EL (cell line): ENCODE measurements at places on chromosomes 2 and 18.

DNA sequence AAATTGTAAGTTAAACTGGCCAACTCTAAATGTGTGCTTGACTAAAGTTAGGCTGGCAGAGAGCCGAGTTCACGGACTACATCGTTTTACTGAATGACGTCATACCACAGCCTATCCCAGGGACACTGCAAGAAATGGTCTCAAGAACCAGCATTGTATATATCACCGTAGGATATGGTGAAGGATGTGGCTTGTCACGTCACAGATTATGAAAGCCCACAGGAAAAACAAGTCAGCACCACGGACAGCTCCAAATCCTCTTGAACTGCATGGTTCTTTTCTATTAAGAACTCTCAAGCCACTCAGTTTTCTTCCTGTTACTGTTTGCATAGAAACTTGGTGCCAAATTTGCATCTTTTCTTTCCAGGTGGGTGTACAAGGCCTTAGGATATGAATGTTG, 85.1 kb upstream of the ACAA2 start:
- peak; percentile 53 for DNase-seq

- DNase-seq, result no peak
Observed at GRCh38 chr18:77346208-77346810, 96.7 kb downstream of the GALR1 start.

DNA sequence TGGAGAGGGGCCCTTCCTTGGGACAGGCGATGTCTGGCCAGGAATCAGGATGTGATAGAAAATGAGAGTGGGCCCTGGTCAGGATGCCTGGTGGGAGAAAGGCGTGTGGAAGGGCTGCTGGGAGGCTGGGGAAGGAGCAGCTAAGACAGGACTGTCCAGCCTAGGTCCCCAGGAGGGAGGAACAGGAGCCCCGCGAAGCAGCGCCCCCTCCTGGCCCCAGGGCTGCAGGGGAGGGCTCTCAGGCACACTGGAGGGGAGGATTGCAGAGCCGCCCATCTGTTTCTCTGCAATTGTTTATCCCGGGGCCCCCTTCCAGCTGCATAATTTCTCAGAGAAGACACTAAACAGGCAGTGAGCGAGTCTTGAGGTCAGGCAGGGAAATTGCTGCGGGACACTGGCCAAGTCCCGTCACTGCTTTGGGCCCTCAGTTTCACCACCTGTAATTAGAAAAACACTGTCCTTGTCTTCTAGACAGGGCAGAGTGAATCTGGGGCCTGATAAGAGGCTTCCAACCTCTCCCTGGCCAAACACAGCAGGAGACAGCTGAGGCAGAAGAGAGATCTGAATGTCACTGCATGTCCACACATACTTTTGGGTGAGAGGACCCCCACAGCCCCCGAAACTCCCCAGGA, 3.9 kb upstream of the NPPC start:
- DNase-seq, result no peak

DNA sequence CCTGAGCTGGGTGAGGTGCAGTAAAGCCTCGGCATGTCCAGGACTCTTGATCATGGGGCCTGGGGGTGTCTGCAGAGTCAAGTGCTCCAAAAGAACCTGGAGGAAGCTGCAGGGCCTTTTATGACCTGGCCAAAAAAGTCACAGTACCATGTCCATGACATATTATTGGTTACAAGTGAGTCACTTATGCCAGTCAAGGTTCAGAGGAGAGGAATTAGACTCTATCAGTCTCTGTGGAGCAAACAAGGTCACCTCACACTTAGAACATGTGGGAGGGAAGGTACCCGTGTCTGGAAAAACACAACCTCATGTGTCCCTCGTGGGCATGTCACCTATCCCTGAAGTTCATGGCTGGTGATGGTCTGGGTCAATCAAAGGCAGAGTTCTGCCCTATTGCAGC, 465.7 kb downstream of the FBXO15 start:
- no peak for DNase-seq

DNA sequence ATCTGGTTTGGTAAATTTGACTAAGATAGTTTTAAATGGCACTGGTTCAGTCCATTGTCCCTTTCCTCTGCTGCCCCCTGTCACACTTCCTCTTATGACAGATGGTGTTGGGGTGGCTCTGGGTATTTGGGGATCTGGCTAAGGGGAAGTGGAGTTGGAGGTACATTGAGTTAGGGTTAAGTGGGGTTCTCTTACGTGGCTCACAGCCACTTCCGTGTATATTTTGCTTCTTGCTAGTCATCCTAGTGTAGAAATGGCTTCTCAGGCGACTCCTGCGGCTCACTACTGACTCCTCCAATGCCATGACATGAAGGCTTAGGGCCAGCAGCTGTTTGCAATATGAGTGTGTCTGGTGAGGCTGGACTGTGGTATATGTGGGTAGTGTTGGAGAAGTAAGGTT, 187.0 kb downstream of the HAUS1 start:
- DNase-seq, result no peak

GRCh38 chr2:165825041-165825440, 31.0 kb upstream of the GALNT3 start:
- DNase-seq, result peak; percentile 12

DNA sequence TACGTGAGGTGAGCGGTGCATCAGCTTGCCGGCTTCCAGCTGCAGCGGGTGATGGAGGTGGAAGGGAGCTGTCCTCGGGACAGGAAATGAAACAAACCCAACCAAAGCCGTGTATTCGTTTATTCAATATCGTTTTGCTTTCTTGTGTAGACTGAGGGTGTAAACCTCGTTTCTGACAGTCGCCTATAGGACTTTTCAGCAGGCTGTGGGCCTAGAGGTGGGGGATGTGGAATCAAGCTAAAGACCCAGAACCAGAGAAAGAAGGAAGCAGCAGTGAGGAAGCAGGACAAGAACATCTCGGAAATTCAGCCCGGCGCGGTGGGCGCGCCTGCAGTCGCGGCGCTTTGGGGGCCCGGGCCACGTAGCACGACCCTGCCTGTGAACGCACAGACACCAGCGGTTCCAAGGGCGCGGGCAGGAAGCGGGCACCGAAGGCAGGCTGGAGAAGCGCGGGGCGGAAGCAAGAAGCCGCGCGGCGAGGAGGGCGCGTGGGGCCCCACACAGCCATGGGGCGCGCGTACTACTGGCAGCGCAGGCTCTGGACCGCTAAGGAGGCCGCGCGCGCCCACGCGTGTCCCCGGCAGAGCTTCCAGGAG, 755 bp upstream of the ATP9B start:
- no peak for DNase-seq

DNA sequence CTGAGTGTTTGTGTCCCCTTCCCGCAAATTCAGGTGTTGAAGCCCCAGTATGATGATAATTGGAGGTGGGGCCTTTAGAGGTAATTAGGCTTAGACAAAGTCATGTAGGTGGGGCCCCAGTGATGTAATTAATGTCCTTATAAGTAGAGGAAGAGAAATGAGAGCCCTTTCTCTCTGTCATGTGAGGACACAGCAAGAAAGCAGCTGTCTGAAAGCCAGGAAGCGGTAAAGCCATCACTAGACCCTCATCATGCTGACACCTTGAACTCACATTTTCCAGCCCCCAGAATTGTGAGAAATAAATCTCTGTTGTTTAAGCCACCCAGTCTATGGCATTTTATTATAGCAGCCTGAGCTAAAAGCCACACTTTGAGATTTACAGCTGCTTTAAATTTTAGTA, 1580.0 kb downstream of the LRP1B start:
- DNase-seq, result no peak

- DNase-seq, result peak; percentile 94
Observed at GRCh38 chr2:11583840-11584524, 50.1 kb downstream of the GREB1 start.

DNA sequence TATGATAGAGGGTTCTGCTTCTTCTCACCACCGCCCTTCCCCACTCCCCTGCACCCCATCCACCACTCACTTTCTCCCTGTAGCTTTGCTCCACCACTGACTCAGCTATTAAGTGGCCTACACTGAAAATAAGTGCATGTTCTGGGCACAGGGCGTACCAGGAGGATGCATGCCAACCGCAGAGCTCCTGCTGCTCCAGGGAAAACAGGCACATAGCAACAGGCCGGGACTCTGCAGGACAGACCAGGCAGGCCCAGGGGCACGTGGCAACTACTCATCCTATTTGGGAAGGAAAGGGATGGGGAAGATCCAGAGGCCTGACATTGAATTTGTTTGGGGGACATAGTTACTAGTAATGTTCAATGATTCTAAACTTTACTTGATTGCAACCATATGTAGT, 28.4 kb downstream of the ARL4C start:
- no peak for DNase-seq

DNA sequence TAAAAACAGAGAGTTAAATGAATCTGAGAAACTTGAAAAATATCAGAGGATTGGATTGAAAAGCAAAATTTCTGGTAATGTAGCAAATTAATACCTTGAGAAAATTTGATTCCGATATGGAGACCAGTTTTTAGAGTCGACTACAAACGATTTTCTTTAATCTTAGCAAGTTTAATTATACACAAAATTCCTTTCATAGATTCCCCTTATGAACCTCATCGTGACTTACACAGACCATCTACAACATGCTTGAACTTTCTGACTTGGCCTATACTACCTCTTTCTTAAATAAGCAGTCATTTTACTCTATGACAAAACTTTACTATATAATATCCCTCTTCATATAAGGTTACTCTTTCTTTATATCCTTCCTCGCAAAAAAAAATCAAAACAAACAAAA, 769.6 kb upstream of the CRIM1 start:
- DNase-seq, result no peak

DNA sequence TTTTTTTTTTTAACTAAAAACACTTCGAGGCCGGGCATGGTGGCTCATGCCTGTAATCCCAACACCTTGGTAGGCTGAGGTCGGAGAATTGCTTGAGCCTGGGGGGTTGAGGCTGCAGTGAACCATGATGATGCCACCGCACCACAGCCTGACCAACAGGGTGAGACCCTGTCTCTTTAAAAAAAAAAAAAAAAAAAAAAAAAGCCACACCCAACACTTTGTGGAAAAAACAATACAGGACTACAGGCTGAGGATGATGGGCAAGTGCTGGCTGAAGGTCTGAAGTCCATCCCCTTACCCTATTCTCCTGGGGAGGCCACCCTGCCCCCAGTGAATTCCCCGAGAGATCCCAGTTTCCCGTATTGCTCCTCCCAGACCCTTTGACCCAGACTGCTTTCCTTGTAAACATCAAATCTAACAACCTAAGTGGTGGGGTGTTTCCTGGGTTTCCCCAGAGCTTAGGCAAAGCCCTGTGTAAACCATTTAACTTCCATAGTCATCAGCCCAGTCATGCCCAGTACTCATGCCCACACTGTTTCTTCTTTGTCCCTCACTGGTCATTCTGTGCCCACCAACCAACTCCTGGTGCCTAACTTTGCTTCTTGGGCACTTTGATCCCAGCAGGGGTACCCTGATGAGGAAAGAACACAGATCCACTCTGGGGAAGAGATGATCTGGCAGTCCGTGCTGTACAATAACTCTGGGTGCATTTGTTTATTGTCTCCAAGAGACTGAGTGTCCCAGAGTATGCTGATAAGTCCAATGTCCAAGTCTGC, 5.8 kb upstream of the TMEM37 start:
- no peak for DNase-seq

DNA sequence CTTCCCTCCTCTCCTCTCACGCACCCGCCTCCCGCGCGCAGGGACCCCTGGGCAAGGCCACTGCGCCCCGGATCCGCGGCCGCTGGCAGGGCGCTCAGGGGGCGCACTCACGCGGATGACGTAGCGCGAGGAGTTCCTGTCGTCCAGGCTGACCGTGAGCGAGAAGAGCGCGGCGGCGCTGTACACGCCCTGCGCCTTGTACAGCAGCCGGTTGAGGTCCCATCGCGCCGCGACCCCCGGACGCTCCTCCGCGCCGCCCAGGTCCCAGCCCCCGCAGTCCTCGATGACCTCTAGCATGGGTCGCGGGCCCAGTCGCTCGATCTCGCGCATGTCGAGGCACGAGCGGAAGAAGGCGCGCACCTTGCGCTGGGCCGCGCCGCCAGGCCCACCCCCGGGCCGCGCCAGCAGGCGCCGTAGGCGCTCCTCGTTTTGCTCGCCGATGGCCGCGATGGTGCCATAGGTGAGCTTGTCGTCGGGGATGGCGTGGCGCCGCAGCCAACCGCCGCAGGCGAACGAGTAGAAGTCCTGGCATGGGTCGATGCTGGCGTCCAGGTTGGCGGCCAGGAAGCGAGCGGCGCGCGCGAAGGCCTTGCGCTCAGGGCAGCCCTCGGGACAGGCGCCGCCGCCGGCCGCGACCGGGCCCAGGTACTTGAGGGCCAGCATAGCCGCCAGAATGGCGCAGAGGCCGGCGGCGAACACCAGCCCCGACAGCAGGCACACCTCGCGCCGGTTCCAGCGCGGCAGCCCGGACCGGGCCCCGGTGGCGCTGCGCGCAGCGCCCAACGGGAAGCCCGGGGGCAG, 1.7 kb downstream of the ECEL1 start:
- no peak for DNase-seq

DNA sequence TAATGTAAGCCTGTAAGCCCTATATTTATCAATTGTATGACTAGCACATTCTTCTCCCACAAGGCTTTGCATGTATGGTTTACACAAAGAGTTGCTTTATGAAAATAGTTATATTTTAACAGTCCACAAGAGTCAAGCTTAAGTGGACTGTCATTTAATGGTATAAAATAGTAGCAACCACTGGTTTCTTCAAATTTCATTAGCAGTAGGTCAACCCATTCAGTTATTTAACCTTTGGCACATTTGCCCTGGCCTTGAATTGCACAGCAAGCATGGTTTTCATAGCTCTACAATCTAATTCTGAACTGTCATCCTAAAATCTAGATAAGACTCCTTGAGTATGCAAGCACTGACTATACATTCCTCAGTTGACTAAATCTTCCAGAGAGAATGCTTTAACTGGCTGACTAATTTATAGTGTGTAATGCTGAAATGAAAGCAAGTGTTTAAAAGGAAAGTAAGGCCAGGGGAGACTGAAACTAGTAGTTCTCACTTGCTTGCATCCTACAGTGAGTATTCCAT, 1.8 kb downstream of the DPP4 start:
- peak; percentile 77 for DNase-seq

DNA sequence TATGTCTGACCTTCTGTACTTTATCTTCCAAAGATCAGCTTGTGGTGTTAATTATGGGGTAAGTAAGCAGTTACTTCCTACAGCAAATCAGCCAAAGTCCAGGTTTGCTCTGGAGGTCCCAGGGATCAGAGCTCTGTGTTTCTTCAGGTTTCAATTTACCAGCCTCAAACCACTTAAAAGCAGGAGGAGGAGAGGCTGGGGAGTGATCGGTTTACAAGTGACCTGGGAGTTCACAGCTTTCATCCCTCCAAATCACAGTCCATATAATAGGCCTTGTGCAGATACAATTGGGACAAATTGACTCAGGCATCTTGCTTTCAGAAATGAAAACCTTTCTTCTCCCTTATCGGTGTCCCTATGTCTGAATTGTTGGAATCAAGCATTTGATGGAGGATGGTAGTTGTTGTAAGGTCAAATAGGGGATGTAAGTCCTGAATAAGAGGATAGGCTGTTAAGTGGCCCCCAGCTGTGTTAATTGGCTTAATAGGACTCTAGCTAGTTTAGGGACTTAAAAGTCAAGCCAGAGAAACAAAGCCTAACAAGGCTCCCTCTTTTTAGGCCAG, 188.0 kb upstream of the NT5C1B start:
- DNase-seq, result no peak

- no peak for DNase-seq
Observed at GRCh38 chr2:96521219-96521618, 15.3 kb upstream of the ARID5A start.

- DNase-seq, result no peak
Observed at GRCh38 chr2:187379869-187380268, 68.2 kb downstream of the CALCRL start.
